ENCODE measurements at places on chromosomes 5 and 9.

- no peak for DNase-seq
Observed at GRCh38 chr5:88743231-88743834, 139.7 kb downstream of the MEF2C start.

- no peak for DNase-seq
Observed at GRCh38 chr5:125151150-125151900, 404.9 kb upstream of the ZNF608 start.

GRCh38 chr5:43548358-43548757 lies 8.5 kb downstream of the PAIP1 start:
- no peak for DNase-seq

DNA sequence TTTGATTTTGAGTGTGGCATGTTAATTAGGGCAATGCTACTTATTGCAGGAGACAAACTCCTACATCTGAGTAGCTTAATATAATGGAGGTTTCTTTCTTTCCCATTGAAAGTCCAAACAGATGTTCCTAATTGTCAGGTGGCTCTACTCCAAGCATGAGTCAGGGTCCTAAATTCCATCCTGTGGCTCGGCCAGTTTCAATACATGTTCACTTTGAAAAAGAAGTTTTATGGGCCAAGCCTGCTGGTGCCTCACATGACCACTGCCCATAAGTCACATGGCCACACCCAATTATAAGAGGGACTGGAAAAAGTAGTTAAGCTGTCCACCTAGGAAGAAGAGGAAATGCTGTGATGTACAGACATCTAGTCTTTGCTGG lies 170.4 kb downstream of the ARRDC3 start:
- no peak for DNase-seq

All from stimulated activated CD8-positive, alpha-beta memory T cell treated with anti-CD3 and anti-CD28 coated beads, Interleukin-7, amount 100 ng/mL, for 4 hours (primary cell).